ENCODE measurements at places on chromosomes 16 and 17.

GRCh38 chr17:81601525-81602120, 35.3 kb downstream of the NPLOC4 start:
- peak; percentile 81 for DNase-seq

DNA sequence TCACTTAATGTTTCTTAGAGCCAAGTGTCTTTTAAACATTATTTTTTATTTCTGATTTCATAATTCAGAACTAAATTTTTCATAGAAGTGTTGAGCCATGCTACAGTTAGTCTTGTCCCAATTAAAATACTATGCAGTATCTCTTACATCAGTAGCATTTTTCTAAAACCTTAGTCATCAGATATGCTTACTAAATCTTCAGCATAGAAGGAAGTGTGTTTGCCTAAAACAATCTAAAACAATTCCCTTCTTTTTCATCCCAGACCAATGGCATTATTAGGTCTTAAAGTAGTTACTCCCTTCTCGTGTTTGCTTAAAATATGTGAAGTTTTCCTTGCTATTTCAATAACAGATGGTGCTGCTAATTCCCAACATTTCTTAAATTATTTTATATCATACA, 13.6 kb upstream of the BCAS3 start:
- DNase-seq = no peak

DNA sequence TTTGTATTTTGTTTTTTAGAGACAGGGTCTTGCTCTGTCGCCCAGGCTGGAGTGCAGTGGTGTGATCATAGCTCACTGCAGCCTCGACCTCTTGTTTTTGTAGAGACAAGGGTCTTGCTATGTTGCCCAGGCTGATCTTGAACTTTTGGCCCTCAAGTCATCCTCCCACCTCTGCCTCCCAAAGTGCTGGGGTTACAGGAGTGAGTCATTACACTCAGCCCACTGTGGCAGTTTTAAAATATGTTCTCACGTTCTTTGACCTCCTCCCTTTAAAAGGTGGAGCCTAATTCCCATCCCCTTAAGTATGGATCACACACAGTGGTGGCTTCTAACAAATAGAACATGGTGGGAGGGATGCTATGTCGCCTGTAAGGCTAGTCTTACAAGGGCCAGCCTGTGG, 67.7 kb downstream of the ZDHHC7 start:
- DNase-seq = no peak

DNA sequence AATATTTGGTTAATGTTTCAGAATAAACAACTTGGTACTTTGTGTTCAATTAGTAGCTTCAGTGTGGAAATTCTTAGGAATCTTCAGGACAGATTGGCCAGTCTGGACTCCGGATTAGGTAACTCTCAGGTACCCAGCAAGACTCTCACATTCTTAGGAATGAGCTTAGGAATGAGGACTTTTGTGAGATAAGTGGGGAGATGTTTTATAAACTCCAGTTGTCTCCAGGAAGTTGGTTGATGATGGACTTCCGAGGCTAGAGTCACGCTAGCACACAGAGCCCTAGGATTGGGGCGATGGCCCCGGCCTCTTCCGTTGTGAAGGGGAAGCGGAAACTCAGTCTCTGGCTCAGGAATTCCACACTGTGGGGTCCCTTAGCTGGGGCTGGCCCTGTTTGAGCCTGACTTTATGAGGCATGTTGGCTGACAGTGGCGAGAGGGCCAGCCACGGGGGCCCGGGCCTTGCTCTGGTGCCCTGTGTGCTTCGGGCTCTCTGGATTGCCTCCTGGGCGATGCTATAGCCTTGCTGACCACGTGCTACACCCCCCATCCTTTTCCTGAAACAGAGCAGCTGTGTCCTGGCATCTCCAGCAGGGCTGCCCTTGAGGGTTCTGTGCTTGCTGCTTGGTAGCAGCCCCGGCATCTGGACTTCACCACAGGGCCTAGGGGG, 32.4 kb downstream of the RAB11FIP3 start:
- DNase-seq = no peak

DNA sequence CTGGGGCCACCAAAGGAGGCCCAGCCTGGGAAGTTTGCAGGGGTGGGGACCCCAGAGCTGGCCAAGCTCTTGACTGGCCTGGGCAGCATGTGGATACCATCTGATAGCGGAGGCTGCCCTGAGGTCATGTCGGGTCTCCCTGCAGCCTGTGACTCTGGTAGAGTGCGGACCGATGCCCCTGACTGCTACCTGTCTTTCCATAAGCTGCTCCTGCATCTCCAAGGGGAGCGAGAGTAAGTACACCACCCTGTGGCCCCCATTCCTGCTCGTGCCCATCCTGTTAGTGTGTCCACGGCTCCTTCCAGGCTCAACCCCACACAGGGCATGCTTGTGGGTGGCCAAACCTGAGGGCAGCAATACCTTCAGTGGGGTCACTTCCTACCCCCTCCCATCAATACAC, 8.0 kb downstream of the CETP start:
- no peak for DNase-seq
